ENCODE measurements at places on chromosomes 7 and 10.

- no peak for DNase-seq
These were observed 999.7 kb downstream of the NRG3 start for GRCh38 chr10:82874671-82875070.

DNA sequence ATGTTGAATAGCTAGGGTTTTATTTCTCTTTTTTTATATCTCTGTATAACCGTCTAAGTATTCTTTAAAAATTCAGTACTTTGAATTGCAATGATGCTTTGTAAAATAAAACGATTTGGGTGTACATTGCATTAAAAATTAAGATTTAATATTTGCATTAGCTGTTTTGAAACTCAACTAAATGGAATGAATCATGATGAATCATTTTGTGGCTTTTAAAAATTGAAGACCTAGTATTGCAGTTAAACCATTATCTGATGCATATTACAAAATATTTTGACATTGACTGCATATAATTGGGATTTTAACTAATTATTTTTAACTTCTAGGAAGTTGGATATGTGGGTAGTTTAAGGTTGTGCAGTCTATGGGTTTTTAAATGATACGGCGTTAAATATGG, 314.0 kb downstream of the CDK14 start:
- no peak for DNase-seq

GRCh38 chr7:153444641-153445040, 607.6 kb upstream of the DPP6 start:
- DNase-seq = no peak

- DNase-seq = no peak
These were observed 49.1 kb downstream of the CTBP2 start for GRCh38 chr10:125111118-125111727.

DNA sequence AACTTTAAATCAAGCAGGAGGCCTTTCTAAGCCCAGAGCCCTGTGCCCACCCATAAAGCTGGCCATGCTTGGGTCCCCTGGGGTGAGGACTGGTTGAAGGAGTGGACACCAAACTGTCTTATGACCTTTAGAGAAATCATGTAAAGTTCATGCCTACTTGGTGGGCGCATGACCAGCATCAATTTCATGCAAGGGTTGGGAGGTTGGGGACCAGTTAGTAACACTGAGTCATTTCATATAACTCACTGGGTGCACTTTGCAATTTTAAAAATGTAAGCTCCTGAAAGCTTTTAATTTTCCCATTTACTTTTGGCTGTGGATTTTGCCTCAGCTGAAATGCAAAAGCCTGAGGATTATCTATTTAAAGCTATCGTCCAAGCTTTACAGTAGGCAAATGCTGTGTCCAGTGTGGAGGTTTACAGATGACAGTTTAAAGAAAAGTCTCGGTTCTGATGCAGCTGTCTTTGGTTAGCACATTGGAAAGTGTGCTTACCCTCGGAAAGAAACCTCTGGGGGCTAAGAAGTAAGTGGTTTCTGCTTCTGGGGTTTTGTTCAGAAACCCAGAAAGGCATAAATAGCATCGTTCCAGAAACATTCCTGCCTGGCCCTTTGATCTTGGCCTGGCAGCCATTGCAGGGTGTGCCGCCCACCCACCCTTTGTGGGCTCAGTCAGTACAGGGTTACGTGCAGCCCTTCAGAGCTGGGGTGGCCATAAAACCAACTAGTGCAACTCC, 48.8 kb upstream of the CHST15 start:
- DNase-seq = no peak

DNA sequence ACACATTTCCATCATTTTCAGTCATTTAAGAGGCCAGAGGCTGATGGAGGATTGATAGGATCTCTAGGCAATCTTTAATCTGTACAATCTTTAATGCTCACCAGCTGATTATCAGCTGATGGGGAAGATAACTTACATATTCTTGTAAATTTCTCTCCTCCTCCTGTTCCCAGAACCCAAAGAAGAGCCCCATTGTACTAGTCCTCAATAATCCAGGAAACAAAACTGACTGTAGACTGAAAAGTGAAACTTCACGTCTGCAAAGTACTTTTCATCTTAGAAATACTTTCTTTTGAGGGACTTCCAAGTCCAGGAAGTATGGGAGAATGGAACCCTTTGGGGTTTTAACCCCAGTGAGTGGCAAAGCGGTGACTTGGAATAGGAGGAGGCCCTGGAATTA, 283.3 kb downstream of the FRMD4A start:
- no peak for DNase-seq

- DNase-seq = no peak
These were observed 42.1 kb downstream of the SEMA3D start for GRCh38 chr7:85144771-85145170.

DNA sequence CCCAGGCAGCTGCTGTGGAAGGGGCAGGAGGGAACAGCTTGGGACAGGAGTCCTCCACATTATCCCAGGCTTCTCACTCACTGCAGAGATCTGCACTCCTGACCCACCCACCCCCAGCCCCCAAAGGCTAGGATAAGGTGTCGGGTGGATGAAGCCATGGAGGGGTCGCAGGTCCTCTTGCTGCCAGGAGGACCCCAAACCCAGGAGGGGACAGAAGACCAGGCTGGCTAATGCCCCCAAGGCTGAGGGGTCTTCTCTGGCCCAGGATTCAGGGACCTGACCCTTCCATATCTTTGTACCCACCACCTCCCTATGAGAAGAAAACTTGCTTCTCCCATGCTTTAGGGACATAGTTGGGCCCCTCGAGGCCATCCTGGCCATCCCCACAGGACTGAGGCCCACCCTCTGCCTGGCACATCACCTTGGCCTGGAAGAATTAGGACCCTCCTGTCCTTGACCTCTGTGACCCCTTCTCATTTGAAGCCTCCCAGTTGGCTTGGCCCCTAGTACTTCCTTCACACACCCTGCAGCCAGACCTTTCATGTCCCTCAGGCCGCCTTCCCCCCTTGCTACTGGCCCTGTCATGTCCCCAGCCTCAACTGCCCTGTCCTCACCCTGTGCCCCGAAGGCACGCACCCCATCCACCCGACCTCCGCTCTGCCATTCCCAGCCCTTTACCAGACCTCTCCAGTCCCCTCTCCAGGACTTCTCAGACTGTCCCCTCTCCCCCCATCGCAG, 21.6 kb downstream of the KCNH2 start:
- DNase-seq = no peak

GRCh38 chr10:62050346-62050892, 148.9 kb downstream of the ARID5B start:
- DNase-seq = peak; percentile 55

DNA sequence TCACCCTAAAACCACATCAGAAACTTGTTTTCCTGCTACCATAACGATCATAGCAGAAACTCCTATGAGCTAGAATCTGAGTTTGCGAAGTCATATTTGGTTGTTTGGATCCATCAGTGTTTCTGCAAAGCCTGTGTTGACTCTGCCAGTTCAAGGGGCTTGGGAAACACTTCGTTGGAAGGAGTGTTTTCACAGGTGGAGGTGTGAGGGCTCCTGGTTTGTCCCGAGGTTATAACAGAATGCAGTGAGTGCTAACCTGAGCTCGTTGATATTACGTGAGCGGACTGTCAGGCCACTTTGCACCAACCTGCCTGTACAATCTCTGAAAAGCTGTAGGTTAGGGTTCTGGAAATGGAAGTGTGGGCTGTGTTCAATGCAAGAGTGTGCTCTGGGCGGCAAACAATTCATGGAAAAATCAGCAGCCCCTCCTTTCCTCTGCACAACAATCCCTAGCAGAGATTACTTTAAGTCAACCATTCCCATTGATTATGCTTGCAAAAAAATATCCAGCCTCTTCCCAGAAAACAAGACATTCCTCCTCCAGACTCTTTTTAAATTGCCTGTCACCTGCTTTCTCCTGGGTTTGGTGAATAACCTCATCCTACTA, 622.0 kb downstream of the TYW1 start:
- no peak for DNase-seq

DNA sequence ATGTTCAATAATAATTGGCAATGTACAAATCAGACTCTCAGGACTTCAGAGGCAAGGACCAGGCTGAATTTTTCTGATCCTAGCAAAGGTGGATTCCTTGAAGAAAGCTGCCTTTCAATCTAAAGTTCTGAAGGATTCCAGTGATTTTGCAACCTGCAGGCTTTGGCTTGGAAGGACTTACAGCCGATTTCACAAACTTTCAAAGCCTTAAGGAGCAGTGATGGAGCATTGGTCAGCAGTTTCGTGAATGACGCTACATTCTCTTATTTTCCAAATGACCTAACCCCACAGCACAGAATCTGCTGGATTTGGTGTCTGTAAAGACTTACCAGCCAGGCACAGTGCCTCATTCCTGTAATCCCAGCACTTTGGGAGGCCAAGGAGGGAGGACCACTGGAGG, 167.5 kb downstream of the ARHGAP12 start:
- no peak for DNase-seq

- DNase-seq = no peak
These were observed 54.7 kb upstream of the AFAP1L2 start for GRCh38 chr10:114458955-114459354.

- no peak for DNase-seq
These were observed 286.2 kb downstream of the PLXNA4 start for GRCh38 chr7:132290021-132290420.

- DNase-seq = no peak
These were observed 135.9 kb upstream of the ASAH2 start for GRCh38 chr10:50387007-50387731.

DNA sequence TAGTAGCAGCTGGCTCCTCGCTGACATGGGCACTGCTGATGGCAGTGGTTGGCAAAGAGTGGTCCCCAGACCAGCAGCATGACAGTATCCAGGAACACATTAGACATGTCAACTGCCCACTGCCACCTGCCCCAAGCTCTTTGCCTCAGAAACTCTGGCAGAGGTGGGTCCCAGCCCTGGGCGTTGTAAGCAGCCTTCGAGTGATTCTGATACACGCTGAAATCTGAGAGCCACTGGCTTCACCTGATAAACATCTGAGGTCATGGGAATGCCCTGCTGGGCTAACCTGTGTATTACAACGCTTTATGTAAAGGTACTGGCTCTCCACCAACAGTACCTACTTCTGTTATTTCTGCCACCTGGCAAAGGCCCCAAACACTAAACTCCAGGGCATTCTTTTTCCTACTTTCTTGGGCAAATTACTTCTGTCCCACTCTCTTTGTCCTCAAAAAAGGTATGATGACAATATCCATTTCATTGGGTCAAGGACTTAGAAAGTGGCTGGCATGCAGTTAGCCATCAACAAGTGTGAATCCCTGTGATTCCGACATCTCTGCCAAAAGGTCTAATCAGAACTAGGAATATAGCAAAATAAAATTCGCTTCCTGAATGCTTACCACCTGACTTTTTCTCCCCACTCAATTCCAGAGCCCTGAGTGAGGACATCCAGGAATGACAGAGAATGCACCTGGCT, 9.2 kb downstream of the SGMS1 start:
- DNase-seq = no peak

GRCh38 chr7:39085590-39086049, 107.9 kb downstream of the POU6F2 start:
- no peak for DNase-seq

GRCh38 chr10:110615057-110615747, 28.9 kb upstream of the RBM20 start:
- no peak for DNase-seq

GRCh38 chr10:107440741-107441140, 276.2 kb upstream of the SORCS1 start:
- no peak for DNase-seq

DNA sequence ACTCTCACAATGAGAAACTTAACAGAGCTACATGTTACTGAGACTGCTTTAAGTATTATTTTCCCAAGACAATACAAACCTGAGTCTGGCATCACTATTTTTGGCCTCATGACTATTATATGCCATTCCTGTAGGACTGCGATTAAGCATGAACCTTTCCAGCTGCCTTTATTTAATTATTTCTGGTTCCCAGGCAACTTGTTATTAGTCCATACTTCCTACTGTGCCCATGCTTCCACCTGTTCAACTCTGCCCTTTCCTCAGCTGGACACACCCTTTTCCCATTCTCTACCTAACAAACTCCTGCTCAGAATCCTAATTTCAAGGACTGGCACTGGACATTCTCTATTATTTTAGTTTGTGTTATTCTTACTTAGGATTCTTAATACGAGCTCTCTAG, 8.1 kb upstream of the CROT start:
- no peak for DNase-seq

- DNase-seq = no peak
These were observed 37.2 kb downstream of the CALML3 start for GRCh38 chr10:5561704-5562645.

DNA sequence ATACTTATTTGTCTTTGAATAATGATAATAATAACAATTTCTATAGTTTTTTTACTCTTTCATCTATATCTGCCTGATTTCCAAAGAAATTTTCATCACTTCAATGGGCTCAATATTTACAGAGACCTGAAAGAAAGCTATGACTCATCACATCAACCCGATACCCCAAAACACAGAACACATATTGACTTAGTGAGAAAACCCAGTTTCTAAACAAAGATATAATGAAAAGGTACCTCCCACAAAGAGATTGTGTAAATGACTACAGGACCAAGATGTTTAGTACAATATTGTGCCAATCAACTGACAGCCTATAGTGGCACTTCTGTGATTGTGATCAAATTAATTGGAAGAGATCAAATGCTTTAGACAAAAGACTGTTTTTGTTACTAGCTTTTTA, 133.9 kb downstream of the PCDH15 start:
- no peak for DNase-seq

- DNase-seq = no peak
These were observed 24.7 kb downstream of the NOD1 start for GRCh38 chr7:30453921-30454320.

GRCh38 chr7:108324053-108325038, 131.9 kb downstream of the NRCAM start:
- no peak for DNase-seq

- no peak for DNase-seq
These were observed 295.5 kb upstream of the CDC14C start for GRCh38 chr7:48628793-48629349.

DNA sequence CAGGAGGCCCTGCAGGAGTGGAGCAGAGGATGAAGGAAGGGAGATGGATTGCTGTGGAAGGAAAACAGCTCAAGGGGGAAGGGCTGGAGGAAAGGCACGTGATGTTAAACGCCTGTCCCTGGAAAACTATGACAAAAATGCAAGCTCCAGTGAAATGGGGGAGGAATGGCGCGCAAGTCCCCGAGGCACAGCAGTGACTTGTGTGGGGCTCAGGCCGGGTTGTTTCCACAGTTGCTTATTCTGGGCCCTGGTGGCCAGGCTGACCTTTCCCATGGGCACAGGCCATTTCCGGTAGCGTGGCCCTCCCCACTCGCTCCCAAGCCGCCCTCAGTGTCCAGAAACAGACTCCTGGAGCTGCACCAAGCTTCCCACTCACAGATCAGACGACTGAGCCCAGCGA, 68.1 kb upstream of the PDGFA start:
- DNase-seq = no peak

- DNase-seq = no peak
These were observed 138.2 kb downstream of the CHCHD3 start for GRCh38 chr7:132943645-132944044.

DNA sequence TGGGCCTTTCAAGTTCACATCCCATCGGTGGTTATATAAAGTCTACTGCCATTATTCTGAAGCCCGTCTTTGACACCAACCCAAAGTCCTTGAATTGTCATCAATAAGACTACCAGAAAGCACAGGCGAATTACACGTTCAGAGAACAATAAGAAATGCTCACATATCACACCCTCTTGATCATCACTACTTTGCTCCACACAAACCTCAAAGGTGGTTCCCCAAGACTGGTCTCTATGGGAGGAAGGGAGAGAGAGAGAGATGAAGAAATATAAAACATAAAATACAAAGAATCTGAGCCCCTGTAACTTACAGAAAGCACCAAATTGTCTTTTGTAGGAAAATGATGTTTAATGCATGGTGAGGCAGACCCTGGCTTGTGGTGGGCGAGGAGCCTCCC, 4.4 kb downstream of the HIPK2 start:
- no peak for DNase-seq

- no peak for DNase-seq
These were observed 369.2 kb upstream of the NRP1 start for GRCh38 chr10:33703501-33704213.

Measured in midbrain (tissue), 1 donor.